ENCODE measurements at places on chromosomes 2 and 18. TPM values are rescaled to one million over a fixed set of nuclear protein-coding genes. Genes with fewer than 3 reads are reported as not detected.

DNA sequence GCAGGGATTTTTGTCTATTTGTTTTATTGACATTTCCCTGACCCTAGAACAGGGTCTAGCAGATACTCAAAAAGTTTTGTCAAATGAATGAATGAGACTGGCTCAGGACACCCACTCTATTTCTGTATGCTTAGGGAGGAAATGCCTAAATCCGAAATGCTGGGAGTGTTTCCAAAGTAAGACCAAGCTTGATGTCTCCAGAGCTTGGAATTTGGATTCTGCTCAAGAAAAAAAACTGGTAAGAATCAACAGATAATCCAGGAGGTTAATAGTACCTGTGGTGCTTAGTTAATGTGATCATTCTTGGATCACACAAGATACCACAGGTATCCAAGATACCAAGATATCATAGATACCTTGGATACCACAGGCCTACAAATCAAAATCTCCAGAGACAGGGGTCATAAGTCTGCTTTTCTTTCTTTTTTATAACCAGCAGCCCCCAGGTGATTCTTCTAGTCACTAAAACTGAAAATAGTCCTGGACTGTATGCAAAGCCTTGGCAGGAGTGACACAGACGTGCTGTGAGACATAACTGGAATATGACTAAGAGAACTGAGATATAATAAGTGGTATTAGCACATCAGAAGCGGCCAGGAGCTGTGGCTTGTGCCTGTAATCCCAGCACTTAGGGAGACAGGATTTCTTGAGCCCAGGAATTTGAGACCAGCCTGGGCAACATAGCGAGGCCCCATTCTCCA lies 39.9 kb upstream of the SP3 start:
- no peak for DNase-seq

DNA sequence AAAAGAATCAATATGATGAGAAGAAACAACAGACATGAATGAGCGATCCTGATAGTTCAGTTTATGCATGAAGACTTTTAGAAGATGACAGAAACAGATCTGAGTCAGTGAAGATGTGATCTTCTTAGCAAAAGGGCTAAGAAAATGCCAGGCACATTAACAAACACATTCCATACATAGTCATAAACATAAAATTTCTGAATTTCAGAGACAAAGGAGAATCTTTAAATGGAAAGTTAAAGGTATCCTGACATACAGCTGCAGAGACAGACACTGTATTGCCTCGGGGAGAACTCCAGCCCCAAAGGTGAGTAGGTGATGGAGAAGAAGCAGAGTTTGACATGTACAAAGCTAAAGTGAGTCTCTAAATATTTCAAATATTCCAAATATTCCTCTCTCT lies 40.6 kb upstream of the FN1 start:
- DNase-seq, result no peak

The GCKR gene
- 0.55 TPM for polyA plus RNA-seq

DNA sequence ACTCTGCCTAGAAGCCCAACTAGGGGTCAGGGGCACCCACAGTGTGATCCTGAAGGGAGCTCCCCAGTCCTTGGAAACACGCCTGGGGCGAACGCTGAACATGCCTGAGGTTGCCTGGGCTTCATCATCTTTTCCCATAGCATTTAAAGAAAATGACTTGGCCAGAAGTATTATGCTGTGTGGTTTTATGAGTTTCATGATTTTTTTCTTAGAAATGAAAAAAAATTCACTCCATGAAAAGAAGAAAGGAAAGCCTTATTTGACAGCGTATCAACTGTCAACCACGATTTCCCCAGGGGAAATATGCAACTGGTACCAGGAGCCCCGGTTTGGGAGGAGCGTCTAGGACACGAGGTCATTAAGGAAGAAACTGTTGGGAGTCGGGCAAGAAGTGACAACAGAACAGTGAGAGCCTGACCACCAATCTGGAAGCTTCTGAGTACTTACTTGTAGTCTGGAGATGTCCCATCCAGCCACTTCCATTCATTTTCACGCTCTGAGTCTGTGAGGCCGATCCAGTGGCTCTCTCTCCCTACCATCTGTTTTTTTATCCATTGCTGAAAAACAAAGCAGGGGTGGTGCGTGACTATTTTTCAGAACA lies 63.5 kb upstream of the THOC1 start:
- DNase-seq, result no peak

- DNase-seq, result no peak
Observed at GRCh38 chr2:48560546-48561209, 30.7 kb downstream of the STON1 start.

DNA sequence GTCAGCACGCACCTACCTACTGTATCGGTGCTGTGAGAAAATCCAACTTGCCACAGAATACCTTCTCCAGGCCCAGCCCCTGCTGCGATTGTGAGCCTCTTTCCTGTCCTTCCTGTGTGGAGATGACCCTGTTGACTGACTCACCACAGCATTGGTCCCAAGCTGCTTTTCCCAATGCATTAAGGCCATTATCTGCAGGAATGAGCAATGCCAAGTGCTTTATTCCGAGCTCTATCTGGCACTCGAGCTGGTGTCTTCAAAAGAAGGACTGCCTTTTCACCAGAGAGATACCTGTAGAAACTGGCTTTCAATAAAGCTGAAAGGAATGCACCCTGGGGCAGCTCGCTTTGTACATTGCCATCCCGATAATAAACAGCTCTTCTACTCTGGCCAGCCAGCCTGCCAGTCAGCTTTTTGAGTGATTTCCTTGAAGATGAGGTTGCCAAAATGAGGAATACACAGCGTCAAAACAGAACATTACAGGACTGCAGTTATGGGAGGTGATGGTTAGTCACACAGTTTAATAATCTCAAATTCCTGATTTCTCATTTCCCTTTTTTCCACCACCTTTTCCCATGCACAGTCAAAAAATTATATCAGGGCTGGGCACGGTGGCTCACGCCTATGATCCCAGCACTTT lies 8.3 kb upstream of the RNF103 start:
- DNase-seq, result no peak

The UGT1A3 gene
- not detected for polyA plus RNA-seq

DNA sequence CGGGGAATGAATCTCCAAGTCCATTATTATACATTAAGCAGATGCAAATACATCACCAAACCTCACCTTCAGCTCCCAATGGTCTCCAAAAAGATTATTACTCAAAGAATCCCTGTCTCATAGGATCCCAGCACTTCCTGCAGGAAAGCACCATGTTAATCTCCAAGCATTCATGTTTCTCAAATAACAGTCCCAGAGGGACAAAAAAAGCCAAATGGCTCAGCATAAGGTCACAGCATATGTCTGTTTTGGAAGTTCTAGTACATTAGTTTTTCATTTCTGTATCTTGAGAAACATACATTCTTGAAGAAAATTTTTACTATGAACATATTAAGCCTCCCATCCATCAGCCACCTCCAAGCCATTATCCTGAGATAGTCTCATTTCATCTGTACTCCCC lies 103.3 kb downstream of the METTL4 start:
- no peak for DNase-seq

- no peak for DNase-seq
Observed at GRCh38 chr2:23600346-23600745, 215.4 kb downstream of the KLHL29 start.

GRCh38 chr2:60960706-60961105 lies 56.8 kb upstream of the PEX13 start:
- no peak for DNase-seq

DNA sequence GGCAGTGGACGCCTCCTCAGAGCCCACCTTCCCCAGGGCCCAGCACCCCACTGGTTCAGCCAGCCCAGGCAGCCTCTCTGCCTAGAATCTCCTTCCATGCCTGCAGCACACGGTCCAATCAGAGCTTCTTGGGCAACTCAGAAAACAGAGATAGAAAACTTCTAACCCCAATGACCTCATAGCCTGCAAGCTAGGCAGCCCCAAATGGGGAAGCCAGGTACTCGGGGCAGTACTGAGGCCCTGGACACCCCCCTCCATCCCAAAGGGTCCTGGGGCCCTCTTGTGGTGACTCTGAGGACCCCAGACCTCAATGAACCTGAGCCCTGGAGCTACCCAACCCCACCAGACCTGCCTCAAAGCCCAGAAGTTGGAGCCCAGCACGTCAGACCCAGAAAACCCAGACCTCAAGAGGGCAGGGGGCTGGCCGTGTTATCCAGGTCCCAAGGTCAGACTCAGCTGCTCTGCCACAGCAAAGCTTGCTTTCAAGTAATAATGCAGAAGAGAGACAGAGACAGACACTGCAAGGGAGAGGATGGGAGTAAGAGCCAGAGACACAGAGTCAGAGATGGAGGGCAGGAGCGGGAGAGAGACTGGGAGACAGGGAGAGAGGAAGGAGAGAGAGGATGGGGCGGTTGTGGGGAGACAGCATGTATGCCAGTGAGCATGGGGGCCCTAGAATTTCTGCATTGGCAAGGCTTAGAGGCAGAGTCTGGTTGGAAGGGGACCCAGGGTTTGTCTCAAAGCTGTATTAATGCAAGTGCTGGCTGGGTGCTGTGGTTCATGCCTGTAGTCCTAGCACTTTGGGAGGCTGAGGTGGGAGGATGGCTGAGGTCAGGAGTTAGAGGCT lies 28.2 kb downstream of the SERTAD2 start:
- DNase-seq, result no peak

DNA sequence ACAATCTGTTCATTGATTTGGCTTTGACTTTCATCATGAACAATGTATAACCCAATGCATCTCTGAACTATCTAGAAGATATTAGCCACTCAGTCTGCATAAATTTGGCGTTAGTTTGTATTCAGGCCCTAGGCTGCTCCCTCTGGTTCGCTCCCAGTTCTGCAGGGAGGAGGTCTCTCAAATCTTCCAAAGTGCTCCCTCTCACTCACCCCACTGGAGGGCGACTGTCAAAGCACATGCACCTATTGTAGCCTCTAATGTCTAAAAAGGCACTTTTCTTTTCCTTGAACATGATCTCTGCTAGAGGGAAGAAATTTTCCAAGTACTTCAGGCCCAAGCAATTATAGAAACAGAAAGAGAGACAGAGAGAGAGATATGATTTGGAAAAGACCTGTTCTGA lies 291.5 kb downstream of the TDRD15 start:
- DNase-seq, result no peak

- no peak for DNase-seq
Observed at GRCh38 chr2:226818930-226819329, 16.9 kb upstream of the RHBDD1 start.

The EVX2 gene
- polyA plus RNA-seq, result not detected

GRCh38 chr2:32977228-32977758 lies 30.5 kb downstream of the LTBP1 start:
- no peak for DNase-seq

The ELOA2 gene
- polyA plus RNA-seq, result not detected

The GPAT2 gene
- 4.2 TPM for polyA plus RNA-seq

GRCh38 chr2:236449167-236449761 lies 120.4 kb upstream of the ACKR3 start:
- no peak for DNase-seq

- no peak for DNase-seq
Observed at GRCh38 chr18:31643003-31643402, 41.4 kb downstream of the B4GALT6 start.

DNA sequence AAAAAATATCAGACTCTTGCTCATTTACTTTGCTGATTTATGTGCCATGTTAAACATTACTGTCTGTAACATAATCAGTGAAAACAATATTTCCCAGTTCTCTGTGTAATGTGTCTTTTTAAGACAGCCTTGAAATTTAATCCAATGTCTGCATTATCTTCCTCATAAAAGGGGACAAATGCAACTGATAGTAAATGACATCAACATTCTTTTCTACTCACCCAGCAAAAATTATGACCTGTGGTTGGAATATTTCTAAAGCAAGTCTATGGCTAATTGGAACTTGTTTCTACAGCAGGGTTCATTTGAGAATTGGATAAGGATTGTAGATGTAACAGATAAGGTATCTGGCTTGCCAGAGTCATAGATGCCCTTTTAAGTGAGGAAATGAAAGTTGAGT lies 34.8 kb downstream of the C1D start:
- no peak for DNase-seq

The ACP1 gene
- polyA plus RNA-seq, result 179 TPM

The CRYGC gene
- polyA plus RNA-seq, result not detected

DNA sequence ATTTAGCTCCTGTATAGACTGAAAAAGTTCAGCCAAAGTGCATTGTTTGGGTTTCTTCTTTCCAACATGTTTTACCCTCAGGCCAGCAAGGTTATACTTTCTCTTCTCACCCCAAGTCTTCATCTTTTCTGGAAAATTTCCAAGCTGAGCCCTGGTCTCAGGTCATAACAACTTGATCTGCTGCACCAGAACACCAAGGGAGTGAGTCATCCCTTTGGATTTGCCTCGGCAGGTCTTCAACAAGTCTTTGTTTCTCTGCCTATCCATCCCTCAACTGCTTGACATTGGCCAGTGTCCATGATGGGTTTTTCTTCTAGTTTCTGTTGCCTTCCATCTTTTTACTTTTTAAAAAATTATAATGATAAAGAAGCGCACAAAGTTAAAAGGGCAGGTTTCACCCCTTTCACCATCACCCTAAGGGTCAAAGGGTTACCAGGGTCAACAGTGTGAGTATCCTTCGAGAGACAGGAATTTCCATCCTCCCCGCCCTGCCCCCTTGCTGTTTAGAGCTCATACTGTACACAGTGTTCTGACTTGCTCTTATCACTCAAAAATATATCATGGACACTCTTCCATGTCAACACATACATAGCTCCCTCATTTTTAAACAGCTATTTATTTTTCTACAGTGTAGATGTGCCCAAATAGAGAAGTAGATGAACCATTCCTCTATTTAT lies 5.7 kb upstream of the SPATS2L start:
- no peak for DNase-seq

- DNase-seq, result no peak
Observed at GRCh38 chr2:70531419-70532086, 22.1 kb downstream of the TGFA start.

The ASB18 gene
- 0.04 TPM for polyA plus RNA-seq

The SH3BP4 gene
- 27.9 TPM for polyA plus RNA-seq

DNA sequence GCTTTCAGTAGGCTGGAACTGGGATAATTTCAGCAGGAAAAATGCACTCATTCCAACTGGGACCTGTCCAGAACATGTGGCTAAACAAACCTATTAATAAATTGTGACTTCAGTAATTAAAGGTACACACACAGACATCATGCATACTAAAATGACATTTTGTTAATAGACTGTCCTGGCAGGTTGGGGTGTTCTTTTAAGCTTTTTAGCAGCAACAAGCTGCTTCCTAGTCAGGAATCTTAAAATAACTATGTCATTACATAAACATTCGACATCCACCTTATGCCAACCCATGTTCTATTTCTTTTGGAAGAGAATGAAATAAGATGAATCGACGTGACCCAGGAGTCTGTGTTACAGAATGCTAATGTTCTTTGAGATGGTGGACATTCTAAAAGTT lies 435.7 kb downstream of the TXNL1 start:
- no peak for DNase-seq

The KCNE4 gene
- 5.2 TPM for polyA plus RNA-seq

The ERICH2 gene
- 16.3 TPM for polyA plus RNA-seq

The ALPP gene
- polyA plus RNA-seq, result not detected

- DNase-seq, result no peak
Observed at GRCh38 chr18:69215161-69215560, 185.5 kb upstream of the DOK6 start.

- no peak for DNase-seq
Observed at GRCh38 chr2:239806276-239806675, 218.9 kb downstream of the NDUFA10 start.

GRCh38 chr2:156294945-156295580 lies 37.5 kb downstream of the NR4A2 start:
- no peak for DNase-seq

GRCh38 chr2:98452396-98453027 lies 7.9 kb downstream of the INPP4A start:
- DNase-seq, result no peak

GRCh38 chr2:21317131-21317530 lies 193.4 kb downstream of the TDRD15 start:
- DNase-seq, result no peak

Measured in right lung (tissue), 10 donors.